ENCODE measurements at places on chromosomes 4 and X.

- DNase-seq = no peak
These were observed 34.3 kb downstream of the SHROOM4 start for GRCh38 chrX:50779694-50780093.

- DNase-seq = no peak
These were observed 28.7 kb upstream of the FAT1 start for GRCh38 chr4:186752325-186752724.

DNA sequence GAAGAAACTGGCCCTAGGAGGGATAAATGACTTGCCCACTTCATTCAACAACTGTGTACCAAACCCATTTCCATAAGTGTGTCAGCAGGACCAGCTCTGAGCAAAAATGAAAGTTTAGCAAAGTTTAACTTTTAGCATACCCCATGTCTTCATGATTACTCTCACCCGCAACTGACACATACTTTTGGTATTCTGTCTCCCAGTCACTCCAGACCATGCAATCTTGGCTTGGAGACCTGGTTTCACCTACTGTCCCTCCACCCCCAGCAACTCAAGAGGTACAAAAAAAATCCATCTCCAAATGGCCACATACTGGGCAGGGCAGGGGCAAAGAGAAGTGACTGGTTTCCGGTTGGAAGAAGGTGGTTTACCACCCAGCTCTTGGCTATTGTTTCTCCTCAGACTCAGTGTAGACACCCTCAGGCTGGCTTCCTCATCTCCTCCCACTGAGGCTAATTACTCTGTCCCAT lies 79.8 kb downstream of the RLIM start:
- DNase-seq = peak; percentile 46

DNA sequence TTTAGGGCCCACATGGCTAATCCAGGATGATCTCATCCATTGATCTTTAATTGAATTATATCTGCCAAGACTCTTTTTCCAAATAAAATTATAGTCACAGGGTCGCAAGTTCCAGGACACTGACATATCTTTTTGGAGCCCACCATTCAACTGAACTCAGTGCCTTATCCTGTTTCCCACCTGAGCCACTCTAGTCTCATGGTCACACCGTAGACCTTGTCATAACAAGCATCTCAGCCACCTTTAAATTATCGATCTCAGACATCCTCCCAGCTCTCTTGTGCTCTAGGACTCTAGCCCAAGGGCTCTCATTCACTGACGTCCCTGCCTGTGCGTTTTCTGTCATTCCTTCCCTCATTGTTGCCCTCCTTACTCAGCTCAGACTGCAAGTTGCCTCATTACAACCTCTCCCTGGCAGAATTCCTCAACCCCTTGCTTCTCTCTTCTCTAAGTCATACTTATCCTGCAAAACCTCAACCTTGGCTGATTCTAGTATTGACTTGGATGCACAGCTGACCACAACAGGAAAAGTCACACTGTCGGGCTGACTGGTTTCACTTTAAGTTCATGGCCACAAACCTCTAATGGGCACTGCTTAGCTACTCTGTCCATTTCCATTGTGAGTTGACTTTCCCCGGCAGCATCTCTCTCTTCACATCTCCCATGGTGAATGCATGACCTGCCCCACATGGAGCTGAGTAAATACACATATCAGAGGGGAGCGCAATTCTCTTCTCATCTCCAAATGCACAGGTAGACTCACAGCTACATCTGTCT lies 91.0 kb upstream of the TRIM2 start:
- DNase-seq = no peak

DNA sequence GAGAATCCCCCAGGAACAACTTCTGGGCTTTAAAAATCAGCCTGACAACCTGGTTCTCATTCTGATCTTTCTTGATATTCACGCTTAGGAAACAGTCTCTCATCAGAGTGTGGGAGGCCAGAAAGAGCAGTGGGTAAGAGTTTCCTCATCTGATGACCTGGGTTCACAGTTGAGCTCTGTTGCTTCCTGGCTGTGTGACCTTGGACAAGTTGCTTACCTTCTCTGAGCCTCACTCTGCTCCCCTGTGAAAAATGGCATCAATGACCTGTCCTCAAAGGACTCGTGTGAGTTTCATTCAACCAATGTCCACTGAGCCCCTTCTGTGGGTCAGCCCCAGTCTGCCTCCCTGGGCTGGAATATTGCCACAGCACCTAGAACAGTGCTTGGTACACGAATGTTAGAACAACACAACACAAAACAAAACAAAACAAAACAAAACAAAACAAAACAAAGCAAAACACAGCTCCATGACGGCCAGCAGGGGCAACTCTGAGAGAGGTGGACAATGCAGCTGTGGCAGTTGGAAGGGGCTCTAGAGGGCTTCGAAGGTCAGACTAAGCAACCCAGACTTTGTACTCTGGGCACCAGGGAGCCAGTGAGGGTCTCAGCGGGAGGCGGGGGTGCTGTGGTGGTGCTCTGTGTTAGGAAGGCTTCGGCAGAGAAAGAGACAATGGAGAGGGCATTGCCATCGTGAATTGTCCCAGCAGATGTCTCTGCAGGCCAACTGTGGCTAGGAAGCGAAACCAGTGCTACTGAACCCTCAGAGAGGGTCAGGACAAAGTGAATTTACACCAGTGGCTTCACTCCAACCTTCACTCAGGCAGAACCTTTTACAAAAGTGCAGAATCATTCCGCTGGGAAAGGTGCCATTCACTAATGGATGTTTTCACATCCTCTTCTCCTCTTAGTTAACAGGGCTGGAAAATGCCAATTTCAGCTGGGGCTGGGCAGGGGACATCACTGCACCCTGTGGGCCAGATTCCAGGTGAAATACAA lies 14.3 kb upstream of the C4orf50 start:
- peak; percentile 81 for DNase-seq

GRCh38 chr4:121950212-121950679 lies 1.6 kb downstream of the TRPC3 start:
- DNase-seq = peak; percentile 76

DNA sequence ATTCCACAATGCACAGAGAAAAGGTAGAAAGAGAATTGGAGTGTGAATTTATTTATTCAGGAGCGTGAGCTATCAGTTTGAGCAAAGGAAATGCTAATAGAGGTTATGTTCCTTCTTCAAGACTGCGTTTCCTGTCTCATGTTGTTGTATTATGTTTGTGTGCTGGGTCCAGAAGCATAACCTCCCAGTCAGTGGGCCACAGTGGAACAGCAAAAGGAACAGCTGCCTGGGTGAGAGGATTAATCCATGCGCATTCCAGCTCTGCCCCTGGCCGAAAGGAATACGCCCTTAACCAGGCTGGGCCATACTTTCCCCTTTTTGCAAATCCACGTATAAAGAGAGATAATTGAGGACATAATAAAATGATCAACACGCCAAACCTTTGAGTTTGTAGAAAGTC lies 32.4 kb upstream of the ARX start:
- DNase-seq = no peak

DNA sequence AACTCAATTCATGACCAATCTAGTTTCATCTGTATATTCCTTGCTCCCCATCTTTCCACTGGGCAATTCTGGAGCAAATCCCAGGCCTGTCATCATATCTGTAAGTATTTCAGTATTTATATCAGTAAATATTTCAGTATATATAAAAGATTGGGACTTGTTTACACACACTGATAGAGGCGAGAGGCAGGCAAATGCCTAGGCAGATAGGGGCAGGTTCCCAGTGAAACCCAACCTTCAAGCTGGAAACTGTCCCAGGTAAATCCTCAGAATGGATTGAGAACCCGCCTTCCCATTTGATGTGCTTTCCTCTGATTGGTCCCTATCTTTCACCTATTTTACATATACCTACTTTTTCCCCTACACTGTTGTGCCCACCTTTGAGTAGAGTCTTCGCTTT lies 23.8 kb upstream of the TBC1D1 start:
- no peak for DNase-seq

- DNase-seq = no peak
These were observed 9.4 kb downstream of the TMEM271 start for GRCh38 chr4:566508-567295.

- DNase-seq = no peak
These were observed 2.5 kb downstream of the CXCL1 start for GRCh38 chr4:73871511-73872310.

- DNase-seq = peak; percentile 45
These were observed 8.9 kb upstream of the NAP1L5 start for GRCh38 chr4:88706574-88706973.

DNA sequence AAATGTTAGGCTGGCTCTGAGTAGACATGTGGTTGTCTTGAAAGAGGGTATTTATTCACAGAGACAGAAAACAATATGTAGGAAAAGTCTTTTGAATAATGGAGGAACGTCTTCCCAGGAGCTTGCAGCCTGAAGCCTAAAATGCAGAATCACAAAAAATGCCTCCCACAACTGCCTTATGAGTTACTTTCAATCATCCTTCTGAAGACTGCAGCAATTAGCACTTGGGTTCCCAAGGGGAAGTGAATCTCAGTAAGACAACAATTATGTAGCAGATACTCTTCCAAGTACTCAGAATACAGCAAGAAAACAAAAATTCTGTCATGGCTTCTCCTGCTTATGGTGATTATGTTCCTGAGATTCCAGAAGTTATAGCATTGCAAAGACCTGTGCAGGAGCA lies 166.6 kb upstream of the TBL1X start:
- no peak for DNase-seq

GRCh38 chr4:152629908-152630307 lies 49.9 kb downstream of the TMEM154 start:
- DNase-seq = no peak

GRCh38 chrX:155966876-155967275 lies 30.6 kb upstream of the IL9R start:
- peak; percentile 88 for DNase-seq

DNA sequence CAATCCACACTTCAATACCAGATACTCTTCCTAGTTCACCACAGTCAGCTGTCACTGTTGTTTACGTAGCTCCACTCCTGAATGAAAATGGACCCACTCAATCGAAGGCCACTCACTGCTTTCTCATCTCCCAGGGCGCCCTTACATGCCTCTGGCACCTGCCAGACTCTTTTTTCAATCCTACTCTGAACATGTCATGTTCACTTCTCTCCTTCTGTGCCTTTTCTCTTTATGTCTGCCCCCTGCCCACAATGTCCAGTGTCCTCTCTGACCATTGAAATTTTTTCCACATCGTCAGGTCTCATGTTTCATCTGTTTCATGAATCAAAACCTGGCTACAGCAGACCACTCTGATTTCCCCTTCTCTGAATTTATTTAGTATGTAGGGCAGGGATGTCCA lies 1.3 kb upstream of the MGAT4D start:
- DNase-seq = no peak

- peak; percentile 49 for DNase-seq
These were observed 95.8 kb downstream of the MGST2 start for GRCh38 chr4:139761461-139761860.

- DNase-seq = no peak
These were observed 45.6 kb downstream of the OCRL start for GRCh38 chrX:129585691-129586090.

DNA sequence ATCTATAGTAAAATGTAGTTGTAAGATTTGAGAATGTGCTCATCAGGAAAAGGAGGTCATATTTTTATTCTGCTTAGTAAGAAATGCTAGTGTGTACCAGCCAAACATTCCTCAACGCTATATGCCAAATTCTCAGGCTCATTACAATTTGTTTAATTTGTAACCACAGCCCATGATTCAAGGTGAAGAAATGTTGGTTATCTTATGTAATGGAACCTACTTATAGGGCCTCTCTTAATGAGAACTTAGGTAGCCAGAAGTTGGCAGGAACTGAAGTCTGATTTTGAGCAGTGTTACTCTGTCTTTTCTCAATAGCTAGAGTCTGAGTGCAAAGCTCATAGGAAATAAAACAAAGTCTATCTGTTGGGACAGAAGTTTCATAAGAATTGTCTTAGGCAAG lies 595.0 kb downstream of the GLUD2 start:
- no peak for DNase-seq

DNA sequence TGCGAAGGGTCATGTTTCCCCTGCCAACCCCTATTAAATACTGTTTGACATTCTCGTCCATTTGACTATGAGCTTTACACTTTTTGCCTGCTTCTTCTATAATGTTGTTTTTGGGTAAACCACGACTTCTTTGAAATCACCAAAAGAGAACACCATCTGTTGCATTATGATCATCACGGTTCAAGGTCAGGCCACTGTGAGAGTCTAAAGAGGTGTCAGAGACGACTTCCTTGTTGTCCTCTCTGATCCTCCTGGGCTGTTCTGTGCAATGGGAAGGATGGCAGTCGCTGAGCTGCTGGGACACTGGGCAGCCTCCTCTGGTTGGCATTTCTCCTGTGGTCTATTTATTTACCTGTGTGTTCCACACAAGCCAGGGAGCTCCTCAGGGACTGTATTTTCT lies 137.5 kb downstream of the RASL11B start:
- peak; percentile 25 for DNase-seq

DNA sequence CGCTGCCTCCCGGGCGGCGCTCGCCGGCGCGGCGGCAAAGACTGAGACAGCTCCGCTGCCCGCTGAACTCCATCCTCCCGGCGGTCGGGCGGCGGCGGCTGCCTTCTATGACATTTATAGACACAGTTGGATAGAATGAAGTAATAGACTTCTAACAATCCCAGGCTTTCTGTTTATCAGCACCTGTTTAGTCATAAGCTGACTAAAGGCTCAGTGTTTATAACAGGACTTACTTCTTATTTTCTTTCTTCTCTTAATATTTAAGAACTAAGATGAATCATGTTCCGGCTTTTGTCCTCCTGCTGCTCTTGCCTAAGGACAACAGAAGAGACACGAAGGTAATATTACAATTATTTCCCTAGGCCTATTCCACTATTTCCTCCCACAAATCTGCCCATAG lies 3.9 kb downstream of the ARL13A start:
- no peak for DNase-seq

DNA sequence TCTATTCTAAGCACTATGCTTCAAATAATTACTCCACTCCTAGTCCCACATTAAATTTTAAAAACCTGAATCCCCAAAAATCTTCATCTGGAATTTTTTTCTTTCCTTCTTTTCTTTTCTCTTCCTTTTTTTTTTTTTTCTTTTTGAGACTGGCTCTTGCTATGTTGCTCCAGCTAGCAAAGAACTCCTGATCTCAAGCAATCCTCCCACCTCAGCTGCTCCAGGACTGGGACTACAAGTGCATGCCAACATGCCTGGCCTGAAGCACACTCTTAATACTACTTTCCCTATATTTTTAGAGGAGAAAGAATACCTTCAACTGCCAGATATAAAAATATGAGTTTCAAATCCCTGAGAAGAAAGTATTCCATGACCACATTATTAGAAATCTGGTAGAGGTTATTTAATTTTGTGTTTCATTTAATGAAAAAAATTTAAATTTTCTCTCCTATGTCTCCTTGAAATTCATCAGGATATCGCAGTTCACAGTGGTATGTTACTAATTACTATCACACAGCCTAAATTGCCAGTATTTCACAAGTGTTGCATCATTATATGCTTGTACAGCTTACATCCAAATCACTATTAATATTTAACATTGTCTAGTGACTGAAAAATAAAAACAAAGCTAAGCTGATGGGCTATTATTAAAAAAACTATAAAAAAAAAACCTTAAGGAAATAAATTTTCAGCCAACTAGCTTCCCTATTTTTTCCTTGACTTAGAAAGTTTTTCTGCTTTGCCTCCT lies 227.8 kb downstream of the NAF1 start:
- DNase-seq = no peak

GRCh38 chr4:76024065-76024464 lies 768 bp upstream of the CXCL10 start:
- DNase-seq = peak; percentile 15

GRCh38 chr4:119206178-119206577 lies 6.3 kb upstream of the USP53 start:
- DNase-seq = no peak
